Brain (organoid and tissue), 16 donors: ENCODE measurements at places on chromosomes 4 and X.
A peak's percentile ranks its signal among the peaks of the same experiment; 100 is the strongest.

DNA sequence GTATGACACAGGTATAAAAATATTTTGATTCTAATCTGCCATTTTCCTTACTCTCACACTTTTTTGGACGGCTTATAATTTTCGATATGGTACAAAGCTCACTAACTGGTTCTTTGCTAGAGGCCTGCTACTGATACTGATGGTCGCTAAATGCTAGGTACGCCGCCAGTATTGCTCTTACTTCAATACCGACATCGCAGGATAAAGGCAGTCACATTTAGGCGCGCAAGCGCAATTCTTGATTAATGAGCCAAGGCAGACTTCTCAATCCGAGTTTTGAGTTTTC, 557 bp upstream of the USP38 start:
- DNase-seq = no peak

DNA sequence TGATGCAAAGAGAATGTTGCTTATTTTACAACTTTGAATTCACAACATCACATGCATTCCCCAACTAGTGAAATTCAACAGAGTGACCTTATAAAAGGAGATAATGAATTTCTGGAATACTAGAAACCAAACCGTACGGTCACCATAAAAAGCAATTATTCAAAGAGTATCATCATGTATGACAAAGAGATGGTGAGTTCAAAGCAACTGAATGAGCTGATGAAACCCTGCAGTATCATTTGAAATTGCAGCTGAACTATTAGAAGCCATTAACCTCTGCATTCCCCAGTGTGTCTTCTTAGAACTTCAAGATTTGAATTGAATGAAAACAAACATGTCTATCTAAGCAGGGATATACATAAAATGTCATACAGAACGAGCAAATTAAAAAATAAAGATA, 172.4 kb downstream of the SLITRK2 start:
- no peak for DNase-seq

DNA sequence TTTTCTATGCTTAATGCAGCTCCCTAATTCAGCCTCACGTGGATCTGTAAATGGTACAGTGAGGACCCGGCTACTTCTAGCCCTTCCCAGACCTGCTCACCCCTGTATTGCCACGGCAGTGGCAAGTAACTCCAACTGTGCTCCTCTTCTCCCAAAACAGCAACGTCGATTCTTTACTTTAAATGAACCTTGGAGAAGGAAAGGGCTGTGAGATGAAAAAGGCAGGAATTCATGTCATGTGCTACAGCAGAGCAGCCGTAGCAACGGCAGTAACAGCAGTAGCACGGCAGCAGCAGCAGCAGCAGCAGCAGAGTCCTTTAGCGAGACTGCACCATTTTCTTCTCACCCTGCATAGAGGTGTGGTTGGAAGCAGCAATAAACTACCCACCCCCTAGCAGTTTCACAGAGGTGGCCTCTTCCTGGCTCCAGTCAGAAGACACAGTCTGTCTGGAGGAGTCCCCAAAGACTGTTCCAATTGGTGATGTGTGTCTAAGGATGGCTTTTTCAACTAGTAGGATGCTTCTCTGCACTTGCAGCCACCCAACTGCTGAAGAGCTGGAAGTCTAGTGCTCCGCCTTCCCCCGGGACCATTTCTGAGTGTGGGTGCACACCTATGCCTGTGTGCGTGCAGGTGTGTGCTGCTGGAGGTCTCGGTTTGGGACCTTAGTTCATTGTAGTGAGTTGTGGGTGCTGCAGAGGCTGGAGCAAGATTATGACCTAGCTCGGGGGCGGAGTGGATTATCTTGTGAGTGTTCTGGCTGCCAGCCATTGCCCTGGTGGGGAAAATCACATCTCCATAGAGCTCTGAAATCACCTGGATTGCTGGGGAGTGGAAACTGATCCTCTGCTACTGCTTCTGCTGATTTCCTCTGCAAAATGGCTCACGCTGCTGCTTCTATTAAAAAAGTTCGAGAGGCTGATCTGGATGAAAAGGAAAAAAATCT, 67.2 kb downstream of the ANK2 start:
- peak; percentile 80 for DNase-seq

DNA sequence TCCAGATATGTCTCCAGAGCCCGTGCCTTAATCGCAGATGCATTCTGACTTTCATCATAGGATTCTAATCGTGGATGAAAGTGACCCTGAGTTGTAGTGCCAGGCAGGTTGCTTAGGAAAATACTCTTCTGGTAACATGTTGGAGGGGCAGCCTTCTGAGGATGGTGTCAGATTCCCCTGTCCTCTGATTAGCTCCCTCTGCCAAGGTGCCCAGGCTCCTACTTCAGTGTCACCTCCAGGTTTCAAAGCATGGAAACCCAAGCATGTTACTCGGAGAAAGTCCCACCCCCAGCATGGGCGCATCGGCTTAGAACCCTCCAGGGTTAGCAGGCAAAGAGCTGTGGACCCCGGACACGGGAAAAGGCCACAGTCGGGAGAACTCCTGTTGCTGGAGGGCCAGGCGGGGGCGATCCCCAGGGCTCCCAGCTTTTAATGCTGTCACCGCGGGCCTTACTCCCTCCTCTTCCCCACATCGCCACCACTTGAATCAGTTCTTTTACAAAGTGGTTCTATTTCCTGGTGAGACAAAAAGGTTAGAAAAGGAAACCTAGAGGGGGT, 44.5 kb downstream of the TRIM2 start:
- DNase-seq = peak; percentile 54

- DNase-seq = peak; percentile 67
Measured at GRCh38 chr4:77433418-77433733, 172.2 kb upstream of the CXCL13 start.

DNA sequence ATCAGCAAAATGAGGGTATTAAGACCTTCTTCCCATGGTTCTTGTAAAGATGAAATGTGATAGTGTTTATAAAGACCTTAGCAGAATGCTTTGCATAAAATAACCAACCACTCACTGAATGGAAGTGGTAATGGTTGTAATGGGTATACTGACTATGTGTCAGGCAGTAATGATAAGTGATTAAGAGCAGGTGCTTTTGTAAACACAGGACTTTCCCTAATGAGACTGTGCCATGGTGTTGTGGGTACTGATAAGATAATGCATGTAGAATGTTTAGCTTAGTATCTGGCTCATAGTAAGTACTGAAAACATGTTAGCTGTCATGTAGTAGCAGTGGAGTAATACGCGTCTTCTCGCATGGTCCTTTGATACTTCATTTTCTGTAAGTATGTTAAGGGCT, 6.9 kb downstream of the LSM6 start:
- DNase-seq = no peak

DNA sequence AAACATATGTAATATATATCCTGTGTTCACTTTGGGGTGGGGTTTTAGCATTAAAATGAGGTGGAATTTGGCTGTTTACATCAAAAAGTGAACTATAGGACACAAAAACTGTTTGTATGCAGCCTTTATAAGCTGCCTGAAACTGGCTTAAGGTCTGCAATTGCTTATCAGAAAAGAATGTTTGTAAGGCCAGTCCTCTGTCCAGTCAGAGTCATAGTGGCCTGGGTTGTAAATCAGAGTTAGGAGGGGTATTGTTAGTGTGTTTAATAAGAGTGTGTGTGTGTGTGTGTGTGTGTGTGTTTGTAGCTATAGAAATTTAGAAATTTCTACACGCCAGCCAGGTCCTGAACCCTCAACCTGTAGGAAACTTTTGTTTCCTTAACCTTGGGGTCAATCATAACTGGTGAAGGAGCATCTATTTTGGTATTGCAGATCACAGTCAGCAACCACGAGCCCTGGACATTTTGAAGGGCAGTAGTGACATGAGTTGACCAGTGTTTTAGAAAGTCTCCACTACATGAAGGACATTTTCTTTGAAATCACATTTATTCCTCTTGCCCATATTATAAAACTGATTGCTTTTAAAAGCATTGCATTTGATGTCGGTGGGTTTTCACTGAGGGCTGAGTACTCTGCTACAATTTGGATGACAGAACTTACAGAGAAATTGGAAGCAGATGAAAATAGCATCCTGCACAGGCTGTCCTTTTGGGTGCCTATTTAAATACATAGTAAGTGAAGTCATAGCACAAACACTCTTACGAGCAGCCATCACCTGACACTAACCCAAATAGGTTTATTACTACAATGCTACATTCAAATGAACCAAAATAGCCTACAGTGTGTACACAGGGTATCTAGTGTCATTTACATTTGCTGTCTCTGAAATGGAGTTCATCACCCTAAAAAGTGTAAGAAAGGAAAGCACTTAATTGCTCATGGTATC, 11.2 kb upstream of the TMEM154 start:
- no peak for DNase-seq

GRCh38 chrX:13491061-13491460, 78.3 kb upstream of the EGFL6 start:
- no peak for DNase-seq
